NCI-H524 (cell line): ENCODE measurements at places on chromosomes 4 and X.

DNA sequence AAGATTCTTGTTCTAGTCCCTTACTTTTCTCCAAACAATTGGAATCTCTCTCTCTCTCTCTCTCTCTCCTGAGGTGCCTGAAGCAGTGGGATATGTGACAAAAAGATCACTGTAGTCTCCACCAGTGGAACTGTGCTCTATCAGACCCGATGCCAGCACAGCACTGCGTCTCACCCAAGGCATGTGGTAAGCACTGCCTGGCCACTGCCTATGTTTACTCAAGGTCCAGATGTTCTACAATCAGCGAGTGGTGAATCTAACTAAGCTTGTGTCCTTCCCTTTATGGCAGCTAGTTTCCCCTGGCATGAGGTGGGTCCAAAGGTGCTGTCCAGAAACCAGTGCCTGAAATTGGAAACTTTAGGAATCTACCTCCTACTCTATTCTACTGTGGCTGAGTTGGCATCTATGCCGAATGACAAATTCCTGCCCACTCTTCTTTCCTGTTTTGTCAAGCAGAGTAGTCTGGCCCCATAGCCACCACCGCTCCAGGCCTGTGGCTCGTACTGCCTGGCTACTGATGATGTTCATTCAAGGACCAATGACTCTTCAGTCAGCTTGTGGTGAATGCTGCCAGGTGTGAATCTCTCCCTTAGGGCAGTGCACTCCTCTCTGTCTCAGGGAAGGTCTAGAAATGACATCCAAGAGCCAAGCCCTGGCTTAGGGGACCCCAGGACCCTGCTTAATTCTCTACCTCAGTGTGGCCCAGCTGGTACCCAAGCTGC, 416.5 kb downstream of the TEX13C start:
- no peak for DNase-seq

GRCh38 chr4:12943069-12943468, 541.1 kb downstream of the RAB28 start:
- DNase-seq, result no peak

- peak; percentile 26 for DNase-seq
Observed at GRCh38 chrX:110316351-110317060, 1.4 kb downstream of the AMMECR1 start.

- DNase-seq, result peak; percentile 42
Observed at GRCh38 chrX:72309297-72310071, 3.8 kb upstream of the CITED1 start.

- DNase-seq, result no peak
Observed at GRCh38 chr4:108954880-108955279, 192.0 kb upstream of the ETNPPL start.

DNA sequence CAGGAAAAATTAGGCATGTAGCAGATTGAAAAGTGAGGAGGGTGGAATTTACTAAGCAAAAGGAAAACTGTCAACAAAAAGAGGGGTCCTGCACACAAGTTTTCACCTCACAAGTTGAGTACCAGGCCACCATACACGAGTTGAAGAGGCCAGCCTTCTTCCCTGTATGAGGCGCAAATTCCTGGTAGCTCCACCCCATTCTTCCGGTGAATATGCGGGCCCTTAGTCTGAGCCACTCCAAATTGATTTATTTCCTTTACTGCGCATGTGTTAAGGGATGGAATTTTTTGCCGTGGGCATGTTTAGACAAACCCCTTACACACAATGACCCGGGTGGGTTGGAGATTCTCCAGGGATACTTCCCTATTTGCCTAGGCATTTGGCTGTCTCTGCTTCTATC, 942.1 kb upstream of the GRIA3 start:
- no peak for DNase-seq

DNA sequence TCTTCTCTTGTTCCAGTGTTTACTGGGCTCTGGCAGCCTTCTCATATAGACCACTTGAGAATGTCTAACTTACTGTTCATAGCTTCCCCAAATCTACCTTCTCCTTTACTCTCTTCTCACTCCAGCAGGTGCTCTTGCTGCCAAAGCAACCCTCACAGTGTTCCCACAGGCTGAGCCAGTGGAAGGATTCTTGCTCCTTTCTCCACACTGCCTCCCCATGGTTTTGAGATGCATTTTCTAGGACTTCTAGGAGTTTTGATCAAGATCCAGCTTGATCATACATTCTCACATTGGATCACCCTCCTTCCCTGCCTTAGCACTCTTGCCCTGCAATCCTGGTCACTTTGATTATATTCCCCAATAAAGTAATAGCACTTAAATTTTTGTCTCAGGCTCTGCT, 230.8 kb downstream of the TMEM47 start:
- DNase-seq, result no peak

DNA sequence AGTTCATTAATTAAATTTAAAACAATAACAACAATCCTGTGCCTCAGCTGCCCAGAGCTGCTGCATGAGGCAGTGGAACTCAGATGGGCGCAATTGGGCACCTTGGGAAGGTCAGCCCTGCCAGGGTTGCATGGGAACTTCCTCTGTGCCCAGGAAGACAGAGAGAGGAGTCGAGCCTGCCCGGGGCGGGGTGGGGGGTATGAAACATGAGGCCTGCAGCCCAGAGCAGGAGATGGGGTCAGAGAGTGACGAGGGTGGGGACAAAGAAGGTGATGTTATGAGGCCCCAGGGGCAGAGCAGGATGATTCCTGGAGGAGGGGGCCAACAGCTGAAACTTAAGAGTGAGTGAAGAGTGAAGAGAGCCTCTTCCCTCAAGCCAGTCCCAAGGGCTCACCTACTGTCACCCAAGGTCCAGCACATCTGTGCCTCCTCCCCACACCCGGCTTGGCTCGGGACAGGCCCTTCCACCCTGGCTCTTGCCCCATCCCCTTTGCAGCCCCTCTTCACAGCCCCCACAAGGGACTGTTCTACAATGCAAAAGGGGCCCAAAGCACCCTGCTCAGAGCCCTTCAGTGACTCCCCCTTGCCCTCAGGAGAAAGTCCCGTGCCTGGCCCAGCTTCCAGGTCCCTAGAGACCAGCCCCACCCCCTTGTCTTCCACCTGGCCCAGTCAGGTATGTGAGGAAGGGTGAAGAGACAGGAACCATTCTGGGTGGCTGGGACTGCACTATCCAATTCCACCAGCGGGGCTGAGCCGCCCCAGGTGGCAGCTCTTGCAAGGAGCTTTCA, 31.4 kb downstream of the HMX1 start:
- DNase-seq, result no peak

DNA sequence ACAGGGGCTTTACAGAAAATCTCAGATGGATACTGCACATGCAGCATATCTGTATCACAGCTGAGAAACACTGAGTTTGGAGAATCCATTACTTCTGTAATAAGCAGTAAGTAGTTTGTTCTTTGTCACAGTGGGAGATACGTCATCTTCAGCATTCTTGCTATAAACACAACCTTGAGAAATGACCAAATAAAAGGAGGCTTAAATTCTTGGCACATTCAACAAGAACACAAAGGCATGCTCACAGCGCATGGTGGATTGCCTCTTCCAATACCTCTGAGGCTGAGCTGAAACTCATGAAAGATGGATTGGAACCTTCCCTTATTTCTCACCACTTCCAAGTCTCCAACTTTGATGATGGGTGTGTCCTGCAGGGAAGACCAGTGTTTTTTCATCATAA, 54.5 kb downstream of the ANXA5 start:
- no peak for DNase-seq

- DNase-seq, result no peak
Observed at GRCh38 chr4:176601124-176601523, 191.6 kb downstream of the VEGFC start.

DNA sequence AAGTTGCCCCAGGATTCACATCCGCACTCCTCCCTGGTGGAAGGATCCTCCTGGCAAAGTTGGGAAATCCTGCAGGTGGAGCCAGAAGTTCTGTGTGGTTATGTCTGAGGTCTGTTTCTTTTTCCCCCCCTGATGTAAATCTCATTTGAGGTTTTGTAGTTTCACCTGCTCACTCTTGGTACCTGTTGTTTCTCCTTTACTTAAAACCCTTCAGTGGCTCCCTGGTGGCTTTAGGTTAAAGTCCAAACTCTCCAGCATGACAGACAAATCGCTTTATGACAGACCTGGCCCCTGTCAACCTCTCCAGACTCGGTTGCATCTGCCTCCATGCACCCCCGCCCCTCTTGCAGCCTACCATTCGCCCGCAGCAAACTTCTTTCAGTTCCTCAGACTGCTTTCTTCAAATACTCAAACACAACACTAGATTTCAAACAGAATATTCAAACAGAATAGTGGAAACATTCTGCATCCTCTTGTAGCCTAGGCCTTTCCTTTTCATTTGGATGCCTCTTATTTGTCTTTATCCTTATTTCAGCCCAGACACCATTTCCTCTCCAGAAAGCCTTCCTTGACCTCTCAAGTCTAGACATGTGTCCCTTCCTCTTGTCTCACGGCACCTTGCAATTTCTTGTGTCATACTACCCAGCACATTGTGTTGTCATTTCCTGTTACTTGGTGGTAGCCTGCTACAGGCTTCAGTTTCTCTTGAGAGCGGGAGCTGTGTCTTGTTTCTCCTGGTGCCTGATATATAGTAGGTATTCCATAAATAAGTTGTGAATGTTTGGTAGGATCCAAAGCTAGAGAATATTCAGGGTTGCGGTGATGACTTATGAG, 24.8 kb downstream of the IL13RA1 start:
- no peak for DNase-seq

GRCh38 chr4:163269869-163270268, 62.5 kb downstream of the NPY1R start:
- no peak for DNase-seq

DNA sequence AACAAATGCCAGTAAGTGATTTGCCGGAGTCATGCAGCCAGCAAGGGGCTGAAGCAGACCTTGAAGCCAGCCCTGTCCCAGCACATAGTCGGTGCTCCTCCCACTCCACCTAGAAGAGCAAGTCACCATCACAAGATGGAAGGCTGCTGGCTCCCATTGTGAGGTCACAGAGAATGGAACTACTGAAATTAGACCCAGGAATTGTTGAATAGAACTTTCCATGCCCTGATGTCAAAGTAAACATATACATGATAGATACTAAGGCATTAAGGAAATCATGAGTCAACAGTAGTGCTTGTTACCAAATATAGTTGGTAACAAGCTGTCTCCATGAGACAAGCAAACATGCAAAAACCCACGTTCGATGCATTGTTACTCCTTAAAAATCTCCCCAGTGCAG, 177.1 kb upstream of the MID1 start:
- no peak for DNase-seq

- no peak for DNase-seq
Observed at GRCh38 chrX:47515941-47516665, 33.1 kb upstream of the ZNF41 start.

GRCh38 chrX:46634577-46634976, 61.0 kb downstream of the CHST7 start:
- DNase-seq, result no peak

GRCh38 chr4:153916273-153916755, 127.4 kb upstream of the SFRP2 start:
- DNase-seq, result no peak

GRCh38 chrX:130834149-130834548, 68.9 kb downstream of the ENOX2 start:
- DNase-seq, result peak; percentile 2

- no peak for DNase-seq
Observed at GRCh38 chr4:58274553-58274952, 1164.4 kb upstream of the IGFBP7 start.

DNA sequence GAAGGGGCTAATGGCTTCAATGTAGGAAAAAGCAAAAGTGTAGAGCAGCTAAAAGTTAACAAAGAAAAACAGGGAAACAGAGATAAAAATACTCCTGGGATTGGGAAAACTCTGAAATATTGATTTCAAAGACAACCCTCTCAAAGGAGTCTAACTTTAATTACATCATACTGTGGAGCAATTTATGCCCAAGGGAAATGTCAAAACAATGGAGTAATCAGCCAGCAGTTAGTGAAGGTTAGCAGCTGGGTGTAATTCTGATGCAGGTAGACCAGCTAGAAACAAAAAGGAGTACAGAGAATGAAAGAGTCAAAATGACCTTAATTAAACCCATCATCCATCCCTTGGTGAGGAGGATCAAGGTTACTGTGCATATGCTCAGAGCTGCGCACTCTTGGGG, 169.0 kb downstream of the ADAM29 start:
- DNase-seq, result no peak

GRCh38 chr4:31947101-31947500, 1226.9 kb downstream of the PCDH7 start:
- DNase-seq, result no peak

- DNase-seq, result peak; percentile 34
Observed at GRCh38 chrX:16807548-16807947, 21.3 kb downstream of the TXLNG start.

DNA sequence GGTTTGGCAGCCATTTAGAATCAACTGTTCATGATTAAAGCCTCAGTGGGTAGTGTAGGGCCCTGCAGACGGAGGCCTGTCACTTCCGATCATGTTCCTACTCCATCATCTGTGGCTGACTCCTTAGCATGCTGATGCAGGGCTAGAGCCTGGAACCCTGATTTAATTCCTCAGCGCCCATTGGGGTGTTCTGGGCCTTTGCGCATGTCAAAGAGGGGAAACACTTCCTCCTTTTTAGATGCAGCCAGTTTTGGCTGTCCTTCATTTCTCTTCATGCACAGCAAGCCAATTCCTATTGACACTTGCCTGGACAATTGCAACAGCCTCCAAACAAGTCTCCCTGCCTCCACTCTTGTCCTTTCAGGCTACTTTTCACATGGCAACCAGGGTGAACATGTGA, 51.9 kb upstream of the MAGEA4 start:
- DNase-seq, result no peak

DNA sequence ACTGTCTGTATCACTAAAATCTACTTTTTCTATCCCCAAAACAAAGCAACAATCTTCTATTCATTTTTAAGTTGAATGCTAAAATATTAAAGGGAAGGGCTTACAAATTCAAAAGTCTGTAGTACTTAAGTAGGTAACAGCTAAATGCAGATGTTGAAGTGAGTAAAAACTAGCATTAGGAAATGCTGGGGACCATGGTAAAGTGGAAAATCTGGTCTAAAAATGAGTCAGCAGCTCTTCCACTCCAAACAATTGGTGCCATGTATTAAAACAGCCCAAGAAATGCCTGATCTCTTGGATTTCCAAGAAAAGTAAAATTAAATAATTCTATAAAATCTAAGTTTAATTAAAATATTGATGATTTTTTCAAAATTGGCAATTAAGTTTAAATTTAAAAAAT, 73.3 kb upstream of the PPP3CA start:
- no peak for DNase-seq
